Nephron progenitor cell (in vitro differentiated cells): ENCODE measurements at places on chromosomes 5 and 9.

GRCh38 chr5:401146-402034 is 41.6 kb upstream of the EXOC3 start:
- no peak for DNase-seq

- DNase-seq = no peak
Observed at GRCh38 chr9:14262827-14263226, 51.1 kb downstream of the NFIB start.

- no peak for DNase-seq
Observed at GRCh38 chr9:118782790-118783463, 586.3 kb downstream of the BRINP1 start.

DNA sequence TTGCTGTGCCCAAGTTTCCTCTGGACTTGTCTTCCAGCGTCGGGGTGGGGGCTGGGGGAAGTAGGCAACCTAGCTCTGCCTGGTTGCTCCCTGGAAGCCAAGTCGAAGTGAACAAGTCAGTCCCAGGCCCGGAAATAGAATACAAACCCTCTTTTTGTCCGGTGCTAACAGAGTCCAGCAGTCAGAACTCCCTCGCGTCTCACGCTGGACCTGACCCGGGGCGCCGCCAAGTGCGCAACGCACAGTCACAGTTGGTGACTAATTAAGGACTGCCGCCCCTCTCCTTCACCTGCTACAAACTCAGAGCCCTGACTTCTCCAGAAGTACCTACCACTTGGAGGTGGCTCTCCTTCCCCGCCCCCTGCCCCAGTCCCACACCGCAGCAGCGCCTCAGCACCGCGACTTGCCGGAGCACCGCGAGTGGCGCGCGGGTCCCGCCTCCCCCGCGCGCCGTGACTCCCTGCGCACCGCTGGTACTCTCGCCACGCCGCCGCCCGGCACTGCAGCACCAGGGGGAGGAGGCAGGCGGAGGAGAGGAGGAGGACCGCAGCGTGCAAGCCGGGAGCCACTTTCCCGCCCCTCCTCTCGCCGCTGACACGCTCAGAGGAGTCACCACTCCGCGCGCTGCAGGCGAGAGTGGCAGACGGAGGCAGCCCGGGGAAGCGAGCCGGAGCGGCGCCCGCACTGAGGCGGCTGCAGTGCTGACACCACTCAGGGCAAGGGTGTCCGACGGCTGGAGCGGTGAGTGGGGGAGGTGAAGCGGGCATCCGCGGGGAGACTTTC is at the start of gene SV2C:
Gene SV2C (plus strand): TSS at position 612 of the 783 bp plus-strand sequence. CDS start 48,368 bp downstream, outside the sequence.
- DNase-seq = peak; percentile 76

- DNase-seq = no peak
Observed at GRCh38 chr5:151892393-151892792, 32.3 kb downstream of the GLRA1 start.

DNA sequence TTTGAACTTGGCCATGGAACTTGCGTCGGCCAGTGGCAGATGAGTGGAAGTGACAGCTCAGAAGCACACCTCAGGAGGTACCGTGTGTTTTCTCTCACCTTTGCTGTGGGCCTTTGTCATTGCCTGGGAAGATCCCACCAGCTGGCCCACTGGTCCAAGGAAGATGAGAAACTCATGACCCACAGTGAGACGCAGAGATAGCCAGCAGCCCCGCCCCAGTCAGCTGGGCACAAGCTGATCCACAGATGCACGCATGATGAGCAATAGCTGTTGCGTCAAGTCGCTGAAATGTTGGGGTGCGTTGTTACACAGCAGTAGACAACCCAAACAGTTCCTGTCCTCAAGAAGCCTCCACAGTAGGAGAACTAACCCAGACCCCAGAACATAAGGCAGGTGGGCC is 30.8 kb upstream of the UNC5A start:
- no peak for DNase-seq

- DNase-seq = no peak
Observed at GRCh38 chr9:14935964-14936363, 25.7 kb upstream of the FREM1 start.

DNA sequence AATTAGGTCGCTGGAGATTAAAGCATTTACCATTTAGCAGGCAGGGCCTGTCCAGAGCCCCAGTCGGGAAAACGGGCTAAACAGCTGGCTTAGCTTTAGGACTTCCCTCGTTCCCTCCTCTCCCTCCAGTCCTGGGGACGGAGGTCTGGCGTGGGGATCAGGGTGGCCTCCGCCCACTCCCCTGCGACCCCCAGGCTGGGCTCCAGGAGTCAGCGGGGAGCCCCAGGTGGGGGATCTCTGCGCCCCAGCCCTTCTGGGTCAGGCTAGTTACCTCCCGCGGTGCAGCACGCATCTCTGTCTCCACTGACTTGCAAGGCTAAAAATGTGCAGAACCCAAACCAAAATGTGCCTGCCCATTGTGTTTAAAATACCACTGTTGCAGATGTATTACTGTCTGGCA is 16.2 kb upstream of the CAMSAP1 start:
- no peak for DNase-seq

- DNase-seq = no peak
Observed at GRCh38 chr5:119943148-119943547, 313.8 kb downstream of the FAM170A start.

DNA sequence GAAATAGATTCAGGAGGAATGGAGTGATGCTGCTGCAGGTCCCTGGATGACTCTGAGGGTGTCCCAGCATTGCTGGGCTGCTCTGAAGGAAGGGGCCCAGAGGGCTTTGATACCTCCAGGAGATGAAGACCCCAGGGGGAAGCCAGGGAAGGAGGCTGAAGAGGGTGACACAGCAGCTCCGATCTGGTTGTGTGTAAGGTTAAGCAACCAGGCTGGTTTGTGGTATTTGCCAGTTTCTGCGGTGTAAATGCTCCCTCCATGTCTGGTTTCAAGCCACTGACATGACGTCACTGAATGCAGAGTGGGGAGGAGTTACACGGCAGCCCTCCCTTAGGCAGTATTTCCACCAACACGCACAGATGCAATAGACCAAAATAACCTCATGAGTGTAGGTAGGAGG is 40.0 kb upstream of the ORM1 start:
- DNase-seq = no peak

GRCh38 chr9:134938346-134939079 is 20.8 kb upstream of the FCN1 start:
- no peak for DNase-seq

- no peak for DNase-seq
Observed at GRCh38 chr9:130287736-130288135, 22.2 kb downstream of the HMCN2 start.

DNA sequence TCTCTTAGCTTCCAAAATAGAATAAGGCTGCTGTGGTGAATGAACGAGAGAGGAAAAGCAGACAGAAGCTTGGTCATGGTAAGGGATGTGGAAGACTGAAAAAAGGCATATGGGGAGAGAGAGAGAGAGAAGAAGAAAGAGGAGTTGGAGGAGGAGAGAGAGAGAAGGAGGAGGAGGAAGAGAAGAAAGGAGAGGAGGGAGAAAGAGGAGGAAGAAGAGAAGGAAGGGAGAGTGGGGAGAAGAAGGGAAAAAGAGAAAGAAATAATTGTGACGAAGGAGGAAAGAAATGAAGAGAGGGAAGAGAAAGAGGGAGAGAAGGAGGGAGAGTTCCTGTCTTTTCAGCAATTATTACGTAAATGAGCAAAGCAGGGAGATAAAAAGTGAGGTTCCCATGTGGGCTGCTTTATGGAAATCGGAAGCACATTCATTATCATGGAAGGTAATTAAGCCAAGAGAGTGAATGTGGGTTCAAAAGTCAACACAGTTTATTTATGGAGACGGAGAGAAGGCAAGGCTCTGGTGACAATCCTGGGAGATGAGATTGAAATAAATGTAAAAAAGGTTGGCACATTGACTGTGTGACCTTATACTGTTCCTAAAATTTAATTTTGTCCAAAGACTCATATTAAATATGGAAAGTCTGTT is 611.2 kb downstream of the KIF4B start:
- DNase-seq = no peak

- DNase-seq = peak; percentile 67
Observed at GRCh38 chr5:38922199-38922598, 76.4 kb downstream of the OSMR start.

DNA sequence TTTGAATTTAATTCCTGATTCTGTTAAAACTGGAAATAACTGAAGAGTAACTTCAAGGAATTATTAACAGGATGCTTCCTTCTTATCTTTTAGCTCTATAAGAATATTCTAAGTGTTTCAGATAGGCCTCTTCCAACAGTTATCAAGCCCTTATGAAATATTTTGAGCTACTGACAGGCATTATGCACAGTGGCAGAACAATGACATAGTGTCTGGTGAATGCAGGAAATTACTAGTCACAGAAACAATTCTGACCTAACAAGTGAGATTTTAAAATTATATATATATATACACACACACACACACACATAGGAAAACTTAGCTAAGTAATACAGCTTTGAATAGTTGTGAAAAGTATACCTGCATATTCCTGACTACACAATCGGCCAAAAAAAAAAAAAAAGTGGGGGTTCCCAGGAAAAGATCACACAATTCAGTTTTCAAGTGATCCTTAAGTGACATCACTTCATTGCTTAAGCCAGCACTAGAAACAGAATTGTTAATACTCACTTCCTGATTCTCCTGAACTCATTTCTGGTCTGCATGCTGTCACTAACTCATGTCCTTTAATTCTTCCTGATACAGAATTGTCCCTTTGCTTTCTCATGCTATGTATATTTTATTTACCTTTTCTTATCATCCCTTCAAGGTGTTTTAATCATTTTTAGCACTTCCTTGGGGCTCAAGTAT is 77.3 kb downstream of the SLC25A46 start:
- no peak for DNase-seq

DNA sequence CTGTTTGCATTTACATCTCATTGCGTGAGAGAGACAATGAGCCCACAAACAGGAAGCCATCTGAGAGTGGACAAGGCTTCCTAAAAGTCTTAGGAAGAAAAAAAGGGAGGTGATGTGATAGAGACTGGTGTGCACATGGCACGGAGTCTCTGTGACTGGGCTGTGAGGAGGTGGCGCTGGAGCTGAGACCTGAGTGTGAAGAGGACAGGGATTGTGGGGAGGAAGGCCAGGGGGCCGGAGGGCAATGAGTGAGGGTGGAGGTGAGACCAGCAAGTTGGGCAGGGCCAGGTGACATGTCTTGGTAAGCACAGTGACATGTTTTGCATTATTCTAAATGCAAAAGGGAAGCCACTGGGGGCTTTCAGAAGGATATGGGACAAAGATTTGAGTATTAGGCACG is 45.0 kb downstream of the TSPAN17 start:
- DNase-seq = no peak

DNA sequence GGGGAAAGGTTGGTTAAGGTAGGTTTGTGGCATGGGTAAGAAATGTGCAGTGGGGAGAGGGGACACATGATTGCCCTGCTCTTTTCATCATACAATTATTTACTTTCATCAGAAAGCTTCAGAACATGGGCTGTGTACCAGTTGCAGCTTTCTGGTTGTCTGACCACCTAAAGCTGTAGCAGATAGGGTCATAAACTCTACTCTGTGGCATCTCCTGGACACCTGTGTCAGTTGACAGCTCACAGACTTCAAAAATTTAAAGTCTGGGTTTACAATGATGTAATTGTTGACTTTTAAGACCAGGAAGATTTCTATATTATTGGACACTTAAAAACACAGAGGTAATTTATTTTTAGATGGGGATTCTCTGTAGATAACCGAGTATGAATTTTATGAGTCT is 222.7 kb upstream of the PRR16 start:
- DNase-seq = no peak

DNA sequence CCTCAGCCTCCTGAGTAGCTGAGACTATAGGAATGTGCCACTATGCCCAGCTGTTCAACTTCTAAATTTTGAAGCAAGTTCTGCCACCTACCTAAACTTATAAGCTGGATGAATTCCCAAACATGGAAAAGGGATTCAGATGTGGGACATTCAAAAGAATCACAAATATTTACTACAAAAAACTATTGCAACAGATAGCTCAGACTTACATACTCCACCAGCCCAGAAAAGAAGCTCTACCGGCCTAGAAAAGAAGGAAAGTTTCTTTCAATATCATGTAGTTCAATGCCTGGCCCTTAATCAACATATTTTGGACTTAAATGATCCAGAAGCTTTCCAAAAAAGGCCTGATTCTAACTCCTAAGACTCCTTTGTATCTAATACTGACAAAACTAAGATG is 23.8 kb downstream of the SH3RF2 start:
- no peak for DNase-seq

DNA sequence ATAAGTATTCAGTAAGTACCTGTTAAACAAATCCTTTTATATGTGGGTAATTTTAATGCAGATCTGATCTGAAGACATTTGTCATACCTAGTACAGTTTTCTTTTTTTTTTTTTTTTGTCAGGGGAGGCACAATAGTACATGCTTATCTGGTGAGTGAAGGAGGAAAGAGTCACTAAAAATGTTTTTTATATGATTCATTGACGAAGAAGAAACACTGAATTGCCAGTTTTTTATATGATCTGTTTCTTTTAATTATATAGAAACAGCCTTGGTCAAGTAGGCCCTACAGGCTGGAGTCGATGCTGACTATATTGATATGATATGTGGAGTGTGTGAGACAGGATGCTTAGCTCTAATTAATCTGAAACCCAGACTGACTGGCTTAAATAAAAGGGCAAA is 315.2 kb downstream of the PSAT1 start:
- no peak for DNase-seq

DNA sequence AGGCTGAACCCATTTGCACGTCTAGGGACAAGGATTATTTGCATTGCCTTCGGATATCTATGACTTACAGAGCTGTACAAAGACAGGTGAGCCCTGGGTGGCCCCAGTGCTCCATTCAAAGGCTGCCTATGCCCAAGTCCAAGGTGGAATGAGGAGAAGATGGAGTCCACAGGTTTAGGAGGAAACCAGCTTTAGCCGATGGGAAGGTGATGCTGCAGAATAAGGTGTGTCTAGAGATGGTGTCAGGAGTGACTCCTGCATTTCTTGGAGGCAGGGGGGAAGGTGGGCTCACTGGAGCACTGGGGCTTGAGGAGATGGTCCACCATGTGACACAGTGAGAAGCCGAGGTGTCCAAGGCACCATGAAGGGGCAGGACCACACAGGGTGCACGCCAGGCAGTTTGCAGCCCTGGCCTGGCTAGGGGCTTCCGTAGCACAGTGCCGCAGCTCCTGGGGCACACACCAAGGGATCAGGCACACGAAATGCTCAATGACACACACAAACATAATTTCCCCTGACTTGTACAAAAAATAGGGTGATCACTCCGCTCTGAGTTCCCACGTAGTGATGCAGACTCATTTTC is 32.1 kb downstream of the SEMA4D start:
- no peak for DNase-seq

GRCh38 chr5:43401827-43402226 is 10.4 kb downstream of the CCL28 start:
- DNase-seq = no peak

DNA sequence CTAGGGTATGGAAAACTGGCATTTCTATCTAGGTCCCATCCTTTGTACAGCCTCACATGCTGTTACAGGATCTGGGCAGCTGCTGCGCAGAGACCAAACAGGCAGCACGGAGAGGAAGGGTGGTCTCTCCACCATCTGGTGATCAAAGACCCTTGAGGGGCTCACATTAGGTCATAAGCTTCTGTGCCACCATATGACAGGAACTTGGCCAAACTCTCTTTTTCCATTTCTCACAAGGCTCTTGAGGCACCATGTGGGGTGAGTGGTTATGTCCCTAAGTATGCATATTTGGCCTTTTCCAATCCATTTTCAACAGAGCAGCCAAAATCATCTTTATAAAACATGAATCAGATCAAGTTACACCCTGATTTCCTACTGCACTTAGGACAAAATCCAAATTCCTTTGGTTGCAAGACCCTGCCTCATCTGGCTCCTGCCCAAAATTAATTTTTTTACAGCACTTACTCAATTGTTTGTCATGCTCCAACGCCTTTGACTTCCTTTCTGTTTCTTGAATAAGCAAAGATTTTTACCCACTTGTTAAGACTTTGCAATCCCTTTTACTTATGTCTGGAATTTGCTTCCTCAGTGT is 730.0 kb downstream of the MAT2B start:
- DNase-seq = no peak

- no peak for DNase-seq
Observed at GRCh38 chr9:115391168-115391825, 273.3 kb upstream of the TNC start.
